ENCODE measurements at places on chromosomes 2 and 18.

GRCh38 chr2:20584045-20584398 lies 66.9 kb downstream of the HS1BP3 start:
- DNase-seq = no peak

DNA sequence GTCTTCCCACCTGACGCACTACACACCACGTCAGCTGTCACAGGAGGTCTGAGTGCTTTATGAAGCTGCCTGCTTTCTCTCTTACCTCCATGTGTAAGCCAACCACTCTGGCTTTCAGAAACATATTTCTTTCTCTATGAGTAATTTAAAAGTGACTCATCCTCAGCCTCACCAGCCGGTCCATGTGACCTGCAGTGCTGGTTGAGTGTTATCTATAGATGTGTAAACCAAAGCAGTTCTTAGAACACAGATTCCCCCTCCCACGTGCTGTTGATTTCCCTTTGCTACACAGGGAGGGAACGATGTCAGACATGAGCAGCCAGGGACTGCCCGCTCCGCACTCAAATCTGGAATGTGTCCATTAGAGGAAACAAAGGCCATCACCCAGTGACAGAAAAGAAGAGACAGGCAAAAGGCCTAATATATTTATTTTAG lies 157.8 kb downstream of the BCL2 start:
- peak; percentile 63 for DNase-seq

- DNase-seq = no peak
These were observed 116.5 kb upstream of the MCFD2 start for GRCh38 chr2:47031909-47032668.

- no peak for DNase-seq
These were observed 23.6 kb downstream of the SP3 start for GRCh38 chr2:173941567-173941966.

GRCh38 chr18:22713511-22713910 lies 219.6 kb upstream of the RBBP8 start:
- DNase-seq = no peak

- no peak for DNase-seq
These were observed 328.5 kb downstream of the FIGN start for GRCh38 chr2:163407296-163407695.

GRCh38 chr2:113218283-113219091 lies 44.7 kb downstream of the PSD4 start:
- no peak for DNase-seq

GRCh38 chr2:198639580-198639979 lies 818.2 kb downstream of the SATB2 start:
- no peak for DNase-seq

Data from hippocampal formation (tissue), 2 donors.